ENCODE measurements at places on chromosomes 11 and 22.

- DNase-seq: no peak
Measured at GRCh38 chr11:106917973-106918372, 100.3 kb downstream of the GUCY1A2 start.

DNA sequence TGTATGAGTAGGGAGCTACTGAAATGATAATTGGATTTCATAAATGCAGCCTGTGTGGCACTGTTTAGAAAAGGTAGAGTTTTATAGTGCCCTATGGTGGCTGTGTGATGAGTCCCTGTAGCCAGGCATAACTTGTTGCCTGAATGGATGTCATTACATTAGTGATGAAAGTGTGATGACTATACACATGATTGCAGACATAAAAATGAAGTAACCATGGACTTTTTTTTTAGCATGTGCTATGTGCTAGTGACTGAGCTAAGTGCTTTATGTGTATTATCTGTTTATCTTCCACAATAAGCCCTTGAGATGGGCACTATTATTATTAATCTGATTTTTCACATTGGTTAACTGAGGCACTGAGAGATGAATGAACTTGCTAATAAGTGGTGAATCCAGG lies 13.5 kb upstream of the GRAMD1B start:
- no peak for DNase-seq

DNA sequence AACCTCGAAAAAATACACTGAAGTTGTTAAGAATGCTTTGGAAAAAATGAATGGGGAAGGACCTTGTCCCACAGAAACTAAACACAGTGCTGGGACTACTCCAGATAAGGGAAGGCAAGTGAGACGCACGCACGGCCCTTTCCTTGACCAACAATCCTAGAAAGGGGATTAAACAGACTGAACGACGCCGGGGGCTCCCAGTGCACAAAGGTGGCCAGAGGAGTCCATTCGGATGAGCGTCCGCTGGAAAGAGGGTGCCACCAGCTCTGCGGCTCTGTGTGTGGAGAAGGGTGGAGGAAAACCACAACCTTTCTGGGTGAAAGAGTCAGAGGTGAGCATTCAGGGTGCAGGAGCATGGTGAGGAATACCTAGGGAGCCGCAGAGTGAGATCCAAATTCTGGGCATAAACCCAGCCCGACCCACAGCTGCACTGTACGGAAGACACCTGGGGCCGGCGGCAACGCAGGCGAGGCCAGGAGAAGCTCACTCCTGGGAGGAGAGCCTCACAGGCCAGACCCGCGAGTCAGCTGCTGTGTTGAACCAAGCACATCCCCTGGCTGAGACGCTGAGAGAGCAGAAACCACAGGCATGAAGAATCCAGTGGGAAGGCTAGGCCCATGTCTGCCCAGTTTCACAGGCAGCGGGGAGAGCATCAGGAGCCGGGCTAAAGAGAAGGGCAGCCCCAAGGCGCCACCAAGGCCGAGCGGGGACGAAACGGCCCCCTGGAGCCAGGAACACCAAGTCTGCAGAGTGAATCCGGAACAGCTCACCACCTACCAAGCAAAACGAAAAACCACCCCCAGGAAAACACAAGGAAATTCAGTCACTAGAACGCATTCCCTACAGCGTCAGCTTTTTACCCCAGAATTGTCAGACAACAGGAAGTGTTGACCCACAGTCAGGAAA lies 177.1 kb downstream of the BRD1 start:
- no peak for DNase-seq

DNA sequence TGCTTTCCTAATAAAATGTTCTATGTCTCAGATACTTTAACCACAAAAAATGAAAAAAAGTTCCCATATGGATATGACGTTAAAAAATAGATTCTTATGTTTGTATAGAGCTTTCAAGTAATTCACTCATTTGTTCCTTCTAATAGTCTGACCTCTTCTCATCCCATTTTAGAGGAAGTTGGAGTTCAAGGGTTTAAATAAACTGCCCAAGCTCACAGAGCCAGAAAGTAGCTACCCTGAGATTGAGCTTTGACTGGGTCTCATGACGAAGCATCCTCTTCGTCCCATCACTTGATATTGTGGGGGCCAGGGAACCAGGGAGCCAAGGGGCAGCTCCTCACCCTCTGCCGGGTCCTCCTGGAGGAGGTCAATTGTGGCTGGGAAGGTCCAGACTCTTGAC lies 116.3 kb downstream of the CCDC81 start:
- no peak for DNase-seq

DNA sequence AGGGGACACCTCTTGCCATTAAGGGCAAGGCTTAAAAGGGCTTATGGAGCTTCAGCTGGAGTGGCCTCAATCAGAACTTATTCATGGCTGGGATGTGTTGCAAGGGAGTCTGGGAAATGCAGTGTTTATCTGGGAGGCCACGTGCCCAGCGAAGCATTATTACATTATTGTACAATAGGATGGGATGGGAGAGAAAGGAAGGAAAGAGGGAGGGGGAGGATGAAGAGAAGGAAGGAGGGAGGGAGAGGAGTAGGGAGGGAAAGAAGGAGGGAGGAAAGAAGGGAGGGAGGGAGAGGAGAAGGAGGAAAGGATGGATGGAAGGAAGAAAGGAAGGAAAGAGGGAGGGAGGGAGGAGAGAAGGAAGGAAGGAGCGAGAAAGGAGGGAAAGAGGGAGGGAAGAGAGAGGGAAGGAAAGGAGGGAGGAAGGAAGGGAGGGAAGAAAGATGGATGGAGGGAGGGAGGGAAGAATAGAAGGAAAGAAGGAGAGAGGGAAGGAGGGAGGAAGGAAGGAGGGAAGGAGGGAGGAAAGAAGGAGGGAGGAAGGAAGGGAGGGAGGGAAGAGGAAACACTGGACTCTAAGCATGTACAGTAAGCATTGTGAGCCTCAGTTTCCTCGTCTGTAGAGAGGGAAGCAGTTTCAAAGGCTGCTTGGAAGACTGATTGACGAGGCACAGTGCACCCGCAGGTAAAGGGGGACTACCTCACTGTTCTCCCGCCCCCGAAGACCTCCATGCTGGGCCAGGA lies 62.2 kb downstream of the MYEOV start:
- DNase-seq: no peak

Measured in omental fat pad (tissue), 4 donors.